Iris pigment epithelial cell (primary cell): ENCODE measurements at places on chromosomes 11 and 22.

- DNase-seq = no peak
Observed at GRCh38 chr22:35450824-35451569, 51.1 kb downstream of the MCM5 start.

GRCh38 chr11:74849525-74850391 is 99.1 kb downstream of the XRRA1 start:
- DNase-seq = peak; percentile 62

- DNase-seq = no peak
Observed at GRCh38 chr11:1039481-1040427, 3.2 kb upstream of the MUC6 start.

DNA sequence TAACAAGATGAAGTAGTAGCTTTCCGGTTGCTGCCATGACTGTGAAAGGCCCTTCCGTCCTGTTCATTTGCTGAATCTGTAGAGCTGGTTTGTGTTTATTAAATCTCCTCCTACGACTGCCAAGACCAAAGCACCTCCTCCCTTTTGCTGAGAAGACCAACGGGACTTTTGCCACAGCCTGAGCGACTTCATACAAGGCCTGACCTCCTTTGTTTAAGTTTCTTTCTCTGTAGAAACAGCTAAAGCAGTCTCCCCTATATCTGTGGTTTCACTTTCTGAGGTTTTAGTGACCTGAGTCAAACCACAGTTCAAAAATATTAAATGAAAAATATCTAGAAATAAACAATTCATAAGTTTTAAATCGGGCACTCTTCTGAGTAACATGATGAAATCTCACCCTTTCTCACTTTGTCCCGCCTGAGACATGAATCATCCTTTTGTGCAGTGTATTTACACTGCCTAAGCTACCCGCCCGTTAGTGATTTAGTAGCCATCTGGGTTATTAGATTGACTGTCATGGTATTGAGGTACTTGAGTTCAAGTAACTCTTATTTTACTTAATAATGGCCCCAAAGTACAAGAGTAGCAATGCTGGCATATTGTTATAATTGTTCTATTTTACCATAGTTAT is 119.1 kb upstream of the LRRC4C start:
- DNase-seq = no peak

- DNase-seq = no peak
Observed at GRCh38 chr22:39489094-39490068, 12.7 kb upstream of the MIEF1 start.

DNA sequence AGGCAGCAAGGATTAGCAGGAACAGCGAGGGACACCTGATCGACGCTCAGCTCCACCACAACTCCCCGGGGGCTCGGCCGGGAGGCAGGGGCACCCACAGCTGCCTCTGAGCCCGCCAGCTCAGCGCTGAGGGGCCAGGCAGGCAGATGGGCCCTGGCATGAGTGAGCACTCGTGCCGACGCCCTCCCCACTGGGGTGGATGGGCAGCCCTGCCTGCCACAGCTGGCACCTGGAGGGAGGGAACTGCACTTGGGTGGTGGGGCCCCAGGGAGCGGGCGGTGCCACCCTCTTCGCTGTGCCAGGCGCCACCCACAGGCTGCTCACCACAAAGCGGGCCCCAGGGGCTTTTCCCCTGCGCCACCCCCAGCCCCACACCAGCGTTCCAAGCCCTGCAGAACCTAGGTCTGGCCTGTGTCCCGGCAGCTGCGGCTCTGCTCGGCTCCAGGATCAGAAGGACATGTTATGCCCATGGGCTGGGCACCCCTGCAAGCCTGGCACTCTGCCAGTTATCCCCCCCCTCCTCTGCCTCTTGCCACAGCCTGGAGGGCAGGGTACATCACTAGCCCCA is 28.8 kb downstream of the WNT7B start:
- DNase-seq = no peak

GRCh38 chr11:70603114-70603755 is 204.9 kb downstream of the CTTN start:
- DNase-seq = no peak

DNA sequence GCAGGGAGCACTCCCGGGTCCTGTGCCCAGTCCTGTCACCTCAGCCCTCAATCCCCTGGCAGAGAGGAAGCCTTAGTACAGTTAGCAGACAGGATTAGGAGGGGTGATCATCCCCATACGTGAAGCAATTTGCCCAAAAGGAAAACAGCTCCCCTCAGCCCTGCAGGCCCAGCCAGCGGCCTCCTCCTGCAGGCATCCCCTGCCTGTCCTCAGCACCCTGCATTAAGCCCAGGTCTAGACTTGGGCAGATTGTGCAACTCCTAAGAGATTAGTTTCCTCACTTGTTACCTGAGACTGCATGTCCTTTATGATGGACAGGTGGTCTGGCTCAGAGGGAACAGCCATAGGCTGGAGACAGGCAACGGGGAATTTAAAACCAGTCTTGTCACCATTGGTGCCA is 95.5 kb upstream of the TMEM45B start:
- DNase-seq = no peak

DNA sequence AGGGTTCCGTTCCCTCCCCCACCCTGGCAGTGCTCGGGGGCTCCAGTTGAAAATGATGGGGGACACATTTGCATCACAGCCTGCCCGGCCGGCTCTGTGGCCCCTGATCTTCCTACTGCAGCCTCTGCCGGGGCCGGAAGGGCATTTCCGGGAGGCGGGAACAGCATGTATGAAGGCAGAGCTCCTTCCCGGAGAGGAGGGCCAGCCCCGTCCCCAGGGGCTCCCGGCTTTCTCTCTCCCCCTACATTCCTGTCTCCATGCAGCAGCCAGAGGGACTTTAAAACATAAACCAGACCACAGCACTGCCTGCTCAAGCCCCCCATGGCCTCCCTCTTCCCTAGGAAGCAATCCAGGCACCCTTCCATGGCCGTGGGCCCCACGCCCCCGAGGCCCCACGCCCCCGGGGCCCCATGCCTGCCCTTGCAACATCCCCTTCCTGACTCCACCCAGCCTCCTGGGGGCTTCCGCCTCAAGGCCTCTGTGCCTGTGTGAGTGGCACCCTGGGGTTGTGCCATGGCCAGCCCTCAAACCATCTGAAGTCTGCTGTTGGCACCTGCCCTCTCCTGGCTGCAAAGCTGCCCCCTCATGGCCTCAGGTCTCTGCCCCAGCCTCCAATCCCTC is 73.1 kb downstream of the CDKN1C start:
- DNase-seq = no peak
